Hypothalamus (tissue), 51 donors: ENCODE measurements at places on chromosomes 16 and 17.

GRCh38 chr16:84650062-84650991 lies 2.0 kb downstream of the KLHL36 start:
- no peak for DNase-seq

- DNase-seq = no peak
Measured at GRCh38 chr17:57803021-57803420, 46.8 kb downstream of the MRPS23 start.

DNA sequence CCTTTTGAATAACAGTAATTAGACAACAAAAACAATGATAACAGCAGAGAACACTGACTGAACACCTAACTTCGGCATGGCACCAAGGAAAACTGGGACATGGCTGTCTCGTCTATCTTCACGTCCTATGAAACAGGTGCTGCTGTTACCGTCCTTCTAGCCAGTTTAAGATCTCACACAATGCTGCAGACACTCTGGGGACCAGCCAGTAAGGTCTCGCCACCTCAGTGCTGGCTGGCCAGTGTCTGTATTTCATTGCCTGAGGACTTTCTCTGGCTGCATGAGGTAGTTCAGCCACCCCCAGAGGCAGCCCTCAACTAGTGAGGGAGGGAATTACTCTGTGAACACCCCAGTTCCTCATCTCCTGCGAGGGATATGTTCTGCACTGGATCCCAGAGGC lies 57.6 kb downstream of the AMFR start:
- no peak for DNase-seq

DNA sequence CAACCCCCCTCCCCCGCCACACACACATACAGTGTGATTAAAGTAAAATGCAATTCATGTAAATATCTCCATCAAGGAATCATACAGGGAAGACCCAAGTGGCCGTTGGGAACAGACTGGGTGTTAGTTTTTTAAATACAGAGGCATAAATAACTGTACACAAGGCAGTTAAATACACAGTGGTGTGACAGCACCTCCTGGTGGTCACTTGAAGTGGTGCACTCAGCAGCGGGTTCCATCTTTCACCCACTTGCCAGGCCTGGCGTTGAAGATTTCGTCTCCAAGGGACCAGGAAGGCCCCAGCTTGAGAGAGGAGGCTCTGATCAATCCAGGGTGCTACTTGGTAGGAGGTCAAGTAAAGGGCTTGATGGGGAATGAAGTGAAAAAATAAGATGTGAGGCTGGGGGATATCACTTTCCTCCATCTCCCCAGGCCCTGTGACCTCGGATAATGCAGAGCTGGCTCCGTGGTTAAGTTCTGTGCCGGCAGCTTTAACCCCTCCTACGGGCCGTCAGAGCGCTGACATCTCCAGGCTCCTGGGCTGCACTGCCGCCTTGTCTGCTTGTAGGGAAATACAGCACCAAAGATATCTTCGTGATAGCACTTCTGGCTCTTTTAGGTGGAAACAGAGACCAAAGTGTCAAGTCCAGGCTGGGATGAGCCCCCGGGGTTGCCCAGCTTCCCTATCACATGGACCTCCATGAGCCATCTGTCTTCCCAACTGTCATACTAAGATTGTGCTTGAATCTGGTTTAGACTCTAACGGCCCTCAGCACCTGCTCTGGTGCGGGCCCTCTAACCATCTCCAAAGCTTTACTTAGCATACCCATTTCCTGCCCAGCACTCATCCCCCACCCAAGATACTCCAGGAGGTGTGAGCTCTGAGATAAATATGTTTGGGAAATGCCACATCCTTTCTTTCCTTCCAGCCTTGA lies 20.7 kb downstream of the LGALS9 start:
- no peak for DNase-seq

DNA sequence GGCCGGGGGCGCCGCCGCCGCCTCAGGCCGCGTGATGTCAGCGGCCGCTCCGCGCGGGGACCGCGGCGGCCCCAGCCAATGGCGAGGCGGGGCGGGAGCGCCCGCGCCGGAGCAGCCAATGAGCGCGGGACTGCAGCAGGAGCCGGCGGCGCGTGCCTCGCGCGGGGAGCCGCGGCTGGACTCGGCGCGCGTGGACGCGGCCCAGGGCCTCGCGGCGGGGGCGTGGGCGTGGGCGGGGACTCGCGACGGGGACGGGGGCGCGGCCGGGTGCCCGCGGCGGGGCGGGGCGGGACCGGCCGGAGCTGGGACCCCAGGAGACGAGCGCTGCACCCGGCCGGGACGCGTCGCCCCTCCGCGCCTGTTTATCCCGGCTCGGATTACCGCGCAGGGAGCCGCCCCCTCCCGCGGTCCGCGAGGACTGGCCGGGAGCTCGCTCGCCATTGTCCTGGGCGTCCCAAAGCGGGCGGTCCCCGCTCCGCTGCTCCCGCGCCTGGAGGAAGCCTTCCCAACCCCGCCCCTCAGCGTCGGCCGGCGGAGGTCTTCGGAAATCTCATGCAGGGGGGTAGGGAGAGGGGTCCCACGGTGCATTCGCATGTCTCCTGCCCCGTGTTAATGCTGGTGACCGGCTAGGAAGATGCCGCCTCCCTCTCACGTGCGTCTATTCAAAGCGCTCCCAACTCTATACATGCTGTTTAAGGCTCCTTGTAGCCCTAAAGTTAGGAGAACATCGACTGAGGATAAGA lies at the start of gene RNF157:
TSS of gene RNF157 (minus strand) at position 33 of the 743 bp plus-strand sequence. CDS start 253 bp downstream, outside the sequence.
- DNase-seq = peak; percentile 55

DNA sequence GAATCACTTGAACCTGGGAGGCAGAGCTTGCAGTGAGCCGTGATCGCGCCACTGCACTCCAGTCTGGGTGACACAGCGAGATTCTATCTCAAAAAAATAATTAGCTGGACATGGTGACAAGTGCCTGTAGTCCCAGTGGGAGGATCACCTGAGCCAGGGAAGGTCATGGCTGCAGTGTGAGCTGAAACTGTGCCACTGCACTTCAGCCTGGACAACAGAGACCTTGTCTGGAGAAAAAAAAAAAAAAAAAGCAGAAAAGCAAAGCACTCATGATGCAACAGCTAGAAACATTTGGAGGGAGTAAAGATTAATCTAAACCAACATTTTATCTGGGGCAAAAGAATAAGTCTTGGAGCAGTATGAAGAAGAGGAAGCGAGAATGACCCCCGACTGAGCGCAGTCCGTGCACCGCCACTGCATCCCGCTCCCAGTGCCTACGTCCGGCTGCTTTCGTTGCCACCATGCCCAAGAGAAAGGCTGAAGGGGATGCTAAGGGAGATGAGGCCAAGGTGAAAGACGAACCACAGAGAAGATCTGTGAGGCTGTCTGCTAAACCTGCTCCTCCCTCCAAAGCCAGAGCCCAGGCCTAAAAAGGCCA lies 8.2 kb downstream of the PRPSAP1 start:
- DNase-seq = no peak

DNA sequence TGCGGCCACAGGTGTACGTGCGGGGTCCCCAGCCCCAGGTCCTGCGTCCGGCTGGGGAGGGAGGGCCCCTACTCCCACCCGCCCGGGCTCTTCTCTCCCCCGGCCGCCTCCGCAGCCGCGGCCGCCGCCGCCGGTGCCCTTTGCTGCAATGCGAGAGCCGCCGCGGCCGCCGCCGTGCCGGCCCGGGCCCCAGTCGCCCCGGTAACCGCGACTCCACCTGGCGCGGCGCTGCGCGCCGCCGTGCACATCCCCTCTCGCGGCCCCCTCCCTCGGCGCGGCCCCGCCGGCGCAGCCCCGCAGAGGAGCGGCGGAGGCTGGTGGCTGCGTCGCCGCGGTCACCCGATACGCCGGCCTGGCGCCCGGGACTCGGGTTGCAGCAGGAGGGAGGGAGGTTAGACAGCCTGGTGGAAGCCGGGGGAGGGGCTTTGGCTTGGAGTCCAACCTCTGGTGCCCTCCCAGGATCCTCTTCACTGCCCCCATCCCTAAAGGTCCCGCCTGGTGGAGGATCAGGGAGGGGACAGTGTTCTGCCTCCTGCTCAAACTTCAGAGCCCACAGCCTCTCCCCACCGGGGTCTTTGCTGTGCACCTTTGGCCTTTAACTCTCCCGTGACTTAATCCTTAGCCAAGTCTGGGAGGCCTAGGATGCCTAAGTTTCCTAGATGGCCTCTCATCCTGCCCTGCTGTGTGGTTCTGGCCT lies 32.9 kb downstream of the SRCIN1 start:
- peak; percentile 69 for DNase-seq
